GM12865 (cell line): ENCODE measurements at places on chromosomes 2 and 18.

DNA sequence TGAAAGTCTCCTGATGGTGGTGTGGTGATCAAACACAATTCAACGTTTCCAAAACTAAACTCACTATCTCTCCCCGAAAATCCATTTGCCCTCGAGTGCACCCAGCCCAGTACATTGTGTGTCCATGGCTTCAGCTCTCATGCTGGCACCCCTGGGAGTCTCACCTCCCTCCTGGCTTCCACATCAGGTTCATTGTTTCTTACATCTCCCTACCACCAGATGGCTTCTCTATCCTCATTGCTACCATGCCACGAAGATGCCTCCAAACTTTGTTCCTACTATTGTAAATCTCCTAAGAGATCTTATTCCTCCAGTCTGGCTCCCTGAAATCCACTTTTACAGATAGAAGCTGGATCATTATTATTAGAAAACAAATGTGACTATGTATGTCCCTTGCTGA lies 197.0 kb downstream of the MYT1L start:
- DNase-seq: no peak

DNA sequence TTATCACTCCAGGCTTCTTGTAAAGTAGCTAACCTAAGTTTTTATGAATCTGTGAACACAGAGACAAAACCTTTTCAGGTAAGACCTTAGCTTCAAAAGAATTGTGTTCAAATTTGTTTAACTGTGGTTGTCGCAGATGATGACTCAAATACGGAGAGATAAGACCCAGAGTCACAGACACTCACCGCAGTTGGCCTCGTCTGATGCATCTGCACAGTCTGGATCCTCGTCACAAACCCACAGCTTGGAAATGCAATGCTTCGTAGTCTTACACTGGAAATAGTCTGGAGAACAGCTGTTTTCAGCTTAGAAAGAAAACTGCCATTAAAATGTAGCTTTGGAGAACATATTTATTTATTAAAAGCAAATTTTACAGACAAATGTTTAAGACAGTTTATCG lies 1662.1 kb upstream of the NXPH2 start:
- DNase-seq: no peak

GRCh38 chr18:42275949-42276730 lies 321.1 kb downstream of the PIK3C3 start:
- no peak for DNase-seq

- DNase-seq: no peak
Observed at GRCh38 chr2:146623771-146624170, 1221.1 kb upstream of the ACVR2A start.

DNA sequence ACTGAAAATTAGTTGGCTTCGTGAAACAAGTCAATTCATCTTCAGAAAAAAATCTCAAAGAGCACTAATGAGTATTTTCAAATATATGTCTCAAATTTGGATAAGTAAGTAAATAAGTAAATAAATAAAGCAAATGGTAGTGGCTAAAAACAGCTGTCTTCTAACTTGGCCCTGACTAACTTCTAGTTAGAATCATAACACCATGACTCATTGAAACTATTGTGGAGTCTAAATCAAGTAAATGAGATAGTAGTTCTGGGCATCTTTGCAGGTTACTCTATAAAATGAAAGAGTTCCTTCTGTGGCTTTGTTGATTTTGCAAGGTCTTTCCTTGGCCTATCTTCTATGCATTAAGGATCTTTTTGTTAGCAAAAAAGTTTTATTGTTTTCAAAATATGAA lies 110.7 kb downstream of the SLC8A1 start:
- DNase-seq: no peak
